T-helper 2 cell (primary cell): ENCODE measurements at places on chromosomes 5 and 9.

DNA sequence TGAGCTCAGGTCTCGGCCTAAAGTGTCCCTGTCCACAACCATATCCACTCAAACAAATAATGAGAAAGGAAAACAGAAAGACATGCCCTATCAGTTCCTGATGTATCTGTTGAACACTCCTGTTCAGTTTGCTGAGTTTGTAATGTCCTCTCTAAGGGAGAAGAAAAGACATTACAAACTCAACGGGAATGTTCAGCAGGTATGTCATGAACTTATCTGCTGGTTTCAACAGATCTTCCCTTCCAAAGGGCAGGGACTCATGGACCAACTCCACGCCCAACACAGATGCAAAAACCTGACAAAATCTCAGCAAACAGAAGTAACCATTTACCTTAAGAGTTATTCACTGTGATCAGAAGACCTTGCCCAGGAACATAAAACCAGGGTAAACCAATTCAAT is 23.7 kb downstream of the BICD2 start:
- no peak for DNase-seq

DNA sequence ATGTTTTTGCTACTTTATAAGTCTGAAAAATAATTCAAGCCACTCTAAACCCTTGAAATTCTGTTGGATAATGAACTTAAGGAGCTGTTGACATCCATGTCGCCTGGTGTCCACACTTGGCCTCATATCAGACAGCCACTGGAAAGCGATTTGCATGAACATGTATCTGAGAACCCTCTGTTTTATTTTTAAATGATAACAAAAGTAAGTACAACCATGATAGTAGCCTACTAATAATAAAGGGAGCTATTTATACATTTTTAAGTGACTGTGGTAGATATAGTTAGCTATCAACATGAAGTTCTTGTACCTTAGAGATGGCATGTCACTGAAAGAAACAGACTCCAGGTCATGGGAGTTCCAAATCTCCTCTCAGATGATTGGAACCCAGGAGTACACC is 53.3 kb downstream of the PLCXD3 start:
- DNase-seq = no peak

GRCh38 chr5:165538065-165538464 is 2032.6 kb downstream of the MAT2B start:
- no peak for DNase-seq

- DNase-seq = no peak
Observed at GRCh38 chr5:21765406-21765805, 1087.7 kb downstream of the CDH12 start.

DNA sequence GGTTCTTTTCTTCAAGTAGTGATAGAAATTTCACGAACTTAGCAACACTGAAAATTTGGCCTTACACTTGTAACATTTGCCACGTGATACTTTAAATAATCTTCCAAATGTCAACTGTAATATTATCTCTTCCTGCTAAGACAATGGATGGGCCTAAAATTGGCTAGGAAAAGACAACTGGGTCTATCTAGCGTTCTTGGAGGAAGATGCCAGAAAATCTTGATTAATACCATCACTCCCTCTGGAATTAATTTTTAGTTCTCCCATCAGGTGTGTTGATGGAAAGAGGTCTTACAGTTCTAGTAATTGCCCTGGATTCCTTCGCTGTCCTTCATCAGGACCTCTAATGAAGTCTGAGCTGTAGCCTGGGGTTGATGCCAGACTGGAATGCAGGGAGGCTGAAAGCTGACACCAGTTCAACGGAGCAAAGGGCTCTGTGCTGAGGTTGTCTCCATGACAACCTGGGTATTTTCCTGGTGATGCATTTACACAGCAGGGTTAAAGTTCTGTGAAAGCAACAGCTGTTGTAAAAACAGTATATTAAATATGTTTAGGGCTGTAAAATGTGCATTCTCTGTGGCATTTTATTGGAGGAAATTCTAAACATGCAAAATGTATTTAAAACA is 92.3 kb downstream of the GAS1 start:
- DNase-seq = no peak

DNA sequence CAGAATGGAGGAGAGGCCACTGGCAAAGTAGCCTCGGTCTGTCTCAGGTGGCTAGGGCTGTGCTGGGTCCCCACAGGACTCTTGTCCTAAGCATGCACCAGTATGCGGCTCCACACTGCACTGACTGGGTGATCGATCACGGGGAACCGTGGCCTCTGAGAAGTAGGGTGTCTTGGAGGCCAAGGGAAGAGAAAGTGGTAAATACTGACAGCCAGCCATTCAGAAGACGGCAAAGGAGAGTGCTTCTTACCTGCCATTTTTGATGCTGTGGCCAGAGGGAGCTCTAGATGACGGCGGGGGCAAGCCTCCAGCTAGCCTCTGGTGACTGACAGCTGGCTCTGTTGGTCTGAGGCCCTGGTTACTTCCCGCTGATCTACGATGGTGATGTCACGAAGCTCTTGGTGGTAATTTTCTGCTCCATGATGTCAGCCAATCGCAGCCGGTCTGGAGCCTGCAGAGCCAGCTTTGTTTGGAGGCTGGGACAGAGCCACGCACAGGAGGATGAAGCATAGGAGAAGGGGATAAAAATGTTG is 40.4 kb upstream of the GADD45G start:
- no peak for DNase-seq

DNA sequence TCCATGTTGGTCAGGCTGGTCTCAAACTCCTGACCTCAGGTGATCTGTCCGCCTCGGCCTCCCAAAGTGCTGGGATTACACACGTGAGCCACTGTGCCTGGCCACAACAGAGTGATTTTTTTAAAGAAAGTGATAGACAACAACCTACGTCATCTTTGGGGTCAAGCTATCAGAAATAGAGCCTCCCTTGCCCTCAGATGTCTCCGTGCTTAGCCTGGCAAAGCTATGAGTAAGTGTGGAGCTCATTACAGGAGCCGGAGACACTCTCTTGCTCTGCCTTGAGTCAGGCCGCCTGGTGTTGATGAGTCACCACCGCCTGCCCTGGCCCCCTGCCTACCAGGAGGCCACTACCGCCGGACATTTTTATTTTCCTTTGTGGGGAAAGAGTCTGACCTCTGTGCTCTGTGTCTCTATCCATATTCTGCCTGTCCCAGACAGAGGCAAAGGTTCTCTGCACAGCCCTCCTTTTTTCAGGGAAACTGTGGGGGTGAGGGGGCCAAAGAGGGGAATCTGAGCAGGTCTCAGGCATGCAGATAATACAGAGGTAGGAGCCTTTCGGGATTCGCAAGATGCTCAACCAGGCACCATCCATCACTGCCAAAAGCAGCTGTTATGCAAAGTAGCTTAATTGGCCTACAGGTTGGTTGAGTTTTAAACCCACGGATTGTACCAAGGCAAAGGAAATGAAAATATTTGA is 123.7 kb upstream of the CPEB4 start:
- DNase-seq = no peak

DNA sequence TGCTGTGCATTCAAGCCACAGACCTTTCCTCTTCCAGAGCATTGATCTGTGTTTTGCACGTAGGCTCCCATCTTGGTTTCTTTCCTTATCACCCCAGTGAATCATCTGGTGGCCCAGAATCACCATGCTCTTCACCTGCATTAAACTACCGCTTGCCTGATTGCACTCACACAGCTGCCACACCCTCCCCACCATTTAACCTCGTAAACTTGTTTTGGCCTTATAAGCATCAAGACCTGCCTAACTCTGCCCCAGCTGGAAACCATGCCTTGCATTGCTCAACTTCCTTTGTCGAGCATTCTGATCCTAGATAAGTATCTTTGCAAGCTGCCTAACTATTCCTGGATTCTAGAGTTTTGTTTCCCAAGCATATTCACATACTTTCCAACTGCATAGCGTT is 369.6 kb upstream of the SEMA6A start:
- no peak for DNase-seq

DNA sequence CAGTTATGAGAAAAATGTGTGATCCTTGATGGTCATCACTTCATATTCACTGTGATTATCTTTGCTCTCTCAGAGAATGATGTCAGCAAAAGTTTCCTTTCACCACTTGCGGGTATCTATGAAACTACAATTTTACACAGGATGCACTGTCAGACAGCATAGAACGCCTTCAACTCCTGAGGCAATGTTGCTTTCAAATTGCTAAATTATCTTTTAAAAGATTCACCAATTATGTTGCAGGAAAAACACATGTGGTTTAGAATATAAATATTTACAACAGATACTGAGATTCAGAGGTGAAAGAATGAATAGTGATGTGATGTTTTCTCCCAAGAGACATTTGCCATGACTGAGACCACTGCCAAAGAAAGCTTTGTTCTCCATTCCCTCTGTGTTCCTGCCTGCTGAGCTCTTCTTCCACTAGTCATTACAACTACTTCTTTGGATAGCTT is 879.8 kb upstream of the DMAC1 start:
- DNase-seq = no peak

- peak; percentile 38 for DNase-seq
Observed at GRCh38 chr5:172133359-172134029, 54.5 kb downstream of the STK10 start.

- DNase-seq = no peak
Observed at GRCh38 chr5:31193591-31194467, at the start of gene CDH6. Gene CDH6, plus strand, starts transcription at chr5:31193686. Its CDS starts 73,788 bp downstream, at chr5:31267474.

- no peak for DNase-seq
Observed at GRCh38 chr5:522899-523440, 1.3 kb downstream of the SLC9A3 start.
